Activated CD4-positive, CD25-positive, alpha-beta regulatory T cell treated with anti-CD3 and anti-CD28 coated beads, Interleukin-2, amount 50 U/mL, for 72 hours (primary cell): ENCODE measurements at places on chromosomes 5 and 9.

DNA sequence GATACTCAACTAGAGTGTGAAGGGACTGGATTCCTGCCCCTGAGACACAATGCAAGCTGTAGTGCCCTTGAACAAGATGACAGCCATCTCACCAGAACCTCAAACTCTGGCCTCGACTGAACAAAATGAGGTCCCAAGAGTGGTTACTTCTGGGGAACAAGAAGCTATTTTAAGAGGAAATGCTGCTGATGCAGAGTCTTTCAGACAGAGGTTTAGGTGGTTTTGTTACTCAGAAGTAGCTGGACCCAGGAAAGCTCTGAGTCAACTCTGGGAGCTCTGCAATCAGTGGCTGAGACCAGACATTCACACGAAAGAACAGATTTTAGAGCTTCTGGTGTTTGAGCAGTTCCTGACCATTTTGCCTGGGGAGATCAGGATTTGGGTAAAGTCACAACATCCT lies 2.4 kb downstream of the ZNF483 start:
- DNase-seq: no peak

GRCh38 chr5:107812570-107813141 lies 141.9 kb upstream of the EFNA5 start:
- no peak for DNase-seq

DNA sequence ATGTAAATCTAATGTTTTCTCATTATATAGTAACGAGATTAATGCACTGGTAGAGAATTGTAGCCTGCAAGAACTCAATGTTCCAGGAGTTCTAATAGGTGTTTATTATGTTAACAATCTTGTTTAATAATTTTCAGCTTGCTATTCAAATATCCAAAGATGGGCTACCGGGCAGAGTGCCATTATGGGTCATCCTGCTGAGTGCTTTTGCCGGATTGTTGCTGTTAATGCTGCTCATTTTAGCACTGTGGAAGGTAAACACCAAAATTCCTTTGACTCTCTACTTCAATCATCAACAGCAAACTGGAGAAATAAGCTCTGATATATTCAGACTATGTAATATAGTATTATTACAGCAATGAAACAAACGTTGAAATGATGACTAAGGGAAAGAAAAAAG lies 41.9 kb upstream of the ITGA2 start:
- DNase-seq: no peak

- DNase-seq: no peak
Measured at GRCh38 chr9:38443597-38443996, 19.3 kb upstream of the IGFBPL1 start.

GRCh38 chr5:170913573-170913972 lies 51.8 kb downstream of the RANBP17 start:
- no peak for DNase-seq

GRCh38 chr9:14212077-14212476 lies 101.9 kb downstream of the NFIB start:
- no peak for DNase-seq

DNA sequence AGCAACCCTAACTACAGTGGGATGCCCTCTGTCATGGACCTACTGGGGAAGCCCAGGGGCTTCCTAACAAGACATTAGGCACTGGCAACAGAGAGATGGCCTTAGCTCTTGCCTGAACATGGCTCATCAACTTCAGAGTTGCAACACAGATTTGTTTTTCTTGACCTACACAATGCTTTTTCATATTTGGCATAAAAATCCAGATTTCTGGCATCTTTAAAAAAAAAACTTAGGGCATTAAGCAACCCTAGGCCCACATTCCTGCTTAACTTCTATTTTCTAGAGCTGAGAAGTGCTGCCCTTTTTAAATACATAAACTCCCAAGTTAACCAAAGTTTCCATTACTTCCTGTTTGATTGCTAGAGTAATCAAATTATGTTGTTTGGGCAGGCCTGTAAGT lies 8.0 kb downstream of the GRIA1 start:
- DNase-seq: no peak

- no peak for DNase-seq
Measured at GRCh38 chr9:87065981-87066380, 118.7 kb upstream of the GAS1 start.

DNA sequence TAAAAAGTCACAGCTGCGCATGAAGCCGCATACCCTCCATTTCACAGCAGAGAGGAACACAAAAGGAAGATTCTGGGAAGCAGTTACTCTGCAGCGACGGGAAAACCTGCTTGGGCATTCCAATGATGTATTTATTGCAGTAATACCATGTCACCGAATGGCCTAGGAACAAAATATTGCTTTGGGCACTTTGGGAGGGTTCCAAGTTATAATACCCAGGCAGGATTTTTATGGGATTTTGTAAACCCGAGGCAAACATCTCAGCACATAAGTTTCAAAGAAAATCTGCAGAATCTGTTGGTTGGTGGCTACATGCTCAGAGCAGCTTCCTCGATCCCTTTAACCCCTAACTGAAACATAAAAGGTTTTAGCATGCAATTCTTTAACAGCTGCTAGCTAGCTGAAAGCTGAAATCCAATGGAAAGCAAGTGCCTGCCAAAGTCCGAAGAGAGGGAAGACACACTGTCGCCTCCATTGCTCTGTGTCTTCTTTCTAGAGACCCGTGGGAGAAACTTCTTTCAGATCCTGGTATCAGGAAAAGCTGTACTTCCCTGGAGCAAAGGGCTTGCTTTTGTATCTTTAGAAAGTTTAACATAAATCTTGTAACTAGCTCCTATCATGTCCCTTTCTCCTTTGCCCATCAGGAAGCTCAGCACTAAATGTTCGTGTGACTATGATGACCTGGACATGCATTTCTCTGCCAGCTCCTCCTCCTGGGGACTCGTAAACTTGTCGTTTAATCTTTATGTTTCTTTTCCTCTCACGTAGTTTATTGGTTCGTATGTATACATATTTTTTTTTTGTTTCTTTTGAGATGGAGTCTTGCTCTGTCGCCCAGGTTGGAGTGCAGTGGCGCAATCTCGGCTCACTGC lies 195.0 kb downstream of the MAPKAP1 start:
- no peak for DNase-seq

DNA sequence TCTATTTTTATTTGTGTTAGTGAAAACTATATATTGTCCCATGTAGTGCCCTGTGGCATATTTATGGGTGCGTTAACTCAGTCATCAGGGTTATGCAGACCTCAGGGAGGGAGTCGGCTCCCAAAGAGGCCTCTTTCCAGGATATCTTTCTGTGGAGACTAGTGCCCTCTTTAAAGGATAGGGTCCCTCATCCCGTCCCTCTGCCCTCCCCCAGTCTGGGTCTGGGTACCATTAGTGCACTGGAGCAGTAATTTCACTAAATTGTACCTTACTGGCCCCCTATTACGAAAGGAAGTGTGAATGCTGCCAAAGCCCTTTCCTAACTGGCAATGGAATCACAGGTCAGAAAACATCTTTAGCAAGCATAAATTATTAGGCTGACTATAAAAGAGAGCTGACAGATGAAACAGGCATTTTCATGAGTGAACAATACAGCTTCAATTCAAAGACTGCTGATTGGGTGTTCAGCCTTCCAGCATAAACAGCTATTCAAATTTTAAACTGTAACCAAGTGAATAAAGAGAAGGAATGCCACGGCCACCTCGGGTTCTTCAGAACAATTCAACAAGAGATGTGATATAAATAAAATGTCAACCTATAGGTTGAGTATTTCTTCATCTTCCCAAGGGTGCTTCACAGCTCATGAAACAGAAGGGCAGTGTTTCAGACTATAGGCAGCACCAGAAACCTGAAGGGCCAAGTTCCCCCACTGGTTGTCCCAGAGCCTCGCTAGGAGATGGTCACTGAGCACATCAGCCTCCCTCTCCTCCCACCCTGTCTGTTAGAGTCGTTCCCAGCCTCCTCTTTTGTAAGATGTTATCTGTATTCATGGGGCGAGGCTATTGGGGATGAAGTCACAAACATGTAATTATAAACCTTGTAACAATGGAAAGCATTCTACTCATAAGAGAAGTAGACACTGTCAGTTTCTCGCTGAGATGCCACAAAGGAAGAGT lies 318.7 kb downstream of the TMEM161B start:
- DNase-seq: no peak

DNA sequence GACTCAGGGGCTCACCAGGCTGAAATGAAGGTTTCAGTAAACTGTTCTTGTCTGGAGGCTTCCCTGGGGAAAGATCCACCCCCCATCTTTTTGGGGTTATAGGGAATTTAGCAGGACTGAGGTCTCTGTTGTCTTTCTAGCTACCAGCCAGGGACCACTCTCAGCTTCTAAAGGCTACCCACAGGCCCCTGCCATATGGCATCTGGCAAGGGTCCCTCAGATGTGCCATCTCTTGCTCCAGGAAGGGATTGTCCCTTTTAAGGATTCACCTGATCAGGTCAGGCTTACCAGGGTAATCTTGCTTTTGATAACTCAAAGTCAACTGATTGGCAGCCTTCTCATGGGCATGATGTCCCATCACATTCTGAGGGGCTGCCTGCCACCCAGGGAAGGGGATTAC lies 65.0 kb downstream of the NSUN2 start:
- no peak for DNase-seq

GRCh38 chr9:35487081-35487480 lies 2.8 kb upstream of the RUSC2 start:
- no peak for DNase-seq

GRCh38 chr9:110954822-110955291 lies 83.4 kb downstream of the LPAR1 start:
- no peak for DNase-seq

DNA sequence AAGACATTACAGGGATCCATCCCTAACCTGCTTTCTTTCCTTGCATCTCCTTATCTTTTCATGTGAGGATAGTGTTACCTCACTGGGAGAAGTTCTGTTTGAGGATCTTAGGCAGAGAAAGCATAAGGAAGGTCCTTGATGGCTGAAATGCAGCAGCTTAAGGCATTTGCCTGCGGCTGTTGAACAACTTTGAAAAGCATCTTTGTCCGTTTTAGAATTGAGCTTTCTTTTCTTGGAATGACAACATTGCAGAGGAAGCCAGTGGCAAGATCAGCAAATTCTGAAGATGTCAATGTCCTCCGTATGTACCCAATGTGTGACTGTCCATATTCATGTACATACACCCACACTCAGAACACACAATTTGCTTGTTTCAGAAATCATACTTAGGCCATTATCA lies 436.2 kb downstream of the GABRG2 start:
- no peak for DNase-seq

- no peak for DNase-seq
Measured at GRCh38 chr5:118228489-118228888, 759.9 kb downstream of the DTWD2 start.

DNA sequence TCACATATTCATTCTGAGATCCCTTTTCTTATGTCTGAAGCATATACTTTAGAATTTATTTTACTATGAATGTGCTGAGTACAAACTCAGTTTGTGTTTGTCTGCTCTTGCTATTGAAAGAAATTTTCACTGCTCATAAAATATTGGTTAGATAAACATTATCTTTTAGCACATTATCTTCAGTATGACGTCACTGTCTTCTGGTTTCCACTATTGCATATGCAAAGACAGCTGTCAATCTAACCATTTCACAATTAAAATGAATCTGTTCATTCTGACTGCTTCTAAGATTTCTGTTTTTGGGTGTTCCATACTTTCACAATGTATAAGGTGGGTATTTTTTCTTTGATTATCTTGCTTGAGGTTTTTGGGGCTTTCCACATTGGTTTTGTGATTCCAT lies 526.2 kb upstream of the CDH6 start:
- DNase-seq: no peak

GRCh38 chr5:121691478-121691877 lies 160.2 kb upstream of the FTMT start:
- no peak for DNase-seq

GRCh38 chr9:119368681-119369581 lies at the start of gene BRINP1:
Gene BRINP1, minus strand, starts transcription at chr9:119369435. Its CDS starts 56,080 bp downstream, at chr9:119313355.
- DNase-seq: no peak

GRCh38 chr5:5969942-5970483 lies 408.3 kb downstream of the MED10 start:
- no peak for DNase-seq

DNA sequence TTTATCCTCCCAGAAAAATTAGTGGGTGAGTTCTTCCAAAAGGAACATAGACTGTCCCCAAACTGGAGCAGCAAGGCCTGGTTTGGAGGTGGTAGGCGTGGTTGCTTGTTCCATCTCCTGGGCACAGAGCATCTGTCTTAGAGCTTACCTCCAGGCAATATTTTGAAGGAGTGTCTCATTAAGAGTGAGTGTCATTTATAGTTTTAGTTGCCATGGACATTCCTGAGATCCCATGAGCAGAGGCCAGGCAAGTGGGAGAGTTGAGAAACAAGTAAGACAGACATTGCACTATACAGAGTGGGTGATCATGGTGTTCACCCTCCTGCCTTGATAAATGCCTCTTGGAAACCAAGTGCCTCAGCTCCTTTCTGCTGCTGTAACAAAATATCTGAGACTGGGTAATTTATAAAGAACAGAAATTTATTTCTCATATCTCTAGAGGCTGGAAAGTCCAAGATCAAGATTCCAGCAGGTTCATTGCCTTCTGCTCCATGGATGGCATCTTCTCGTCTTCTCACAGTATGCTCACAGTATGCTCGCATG lies 68.5 kb downstream of the KIAA1958 start:
- no peak for DNase-seq

DNA sequence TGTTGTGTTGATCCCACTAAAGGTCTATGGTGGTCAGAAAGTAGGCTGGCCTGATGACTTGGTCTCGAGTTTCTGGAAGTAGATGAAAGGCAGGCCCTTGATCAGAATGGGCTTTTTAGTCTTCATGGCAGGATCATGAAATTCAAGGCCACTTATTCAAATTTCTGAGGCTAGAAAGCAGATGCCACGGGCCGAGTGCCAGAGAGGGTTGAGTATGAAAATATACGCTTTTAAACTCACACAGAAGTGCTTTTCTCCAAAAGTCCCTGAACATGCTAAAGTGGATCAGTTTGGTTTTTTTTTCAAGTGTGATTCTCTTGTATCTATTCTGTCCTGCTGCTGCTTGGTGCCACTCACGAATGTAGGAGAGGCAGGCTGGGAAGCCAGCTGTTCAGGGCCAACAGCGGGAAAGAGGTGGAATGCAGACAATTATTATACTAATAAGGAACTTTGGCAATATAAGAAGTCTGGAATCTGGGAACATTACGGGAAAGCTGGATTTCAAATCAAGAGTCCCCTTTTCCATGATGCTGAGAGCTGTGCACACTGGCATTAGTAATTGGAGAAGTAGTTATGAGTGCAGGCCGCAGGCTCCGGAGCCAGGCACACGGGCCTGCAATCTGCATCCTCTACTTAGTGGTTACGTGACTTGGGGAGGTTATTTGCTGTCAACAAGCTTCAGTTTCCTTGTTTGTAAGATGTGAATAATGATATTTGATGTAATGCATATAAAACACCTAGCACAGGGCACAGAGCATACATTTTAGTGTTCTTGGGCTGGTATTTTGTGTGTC lies 95.8 kb downstream of the LMNB1 start:
- DNase-seq: no peak

GRCh38 chr5:179112469-179113142 lies 52.4 kb downstream of the ZNF354C start:
- no peak for DNase-seq
